ENCODE measurements at places on chromosomes 6 and 20.

- no peak for DNase-seq
These were observed 119.6 kb downstream of the TFAP2C start for GRCh38 chr20:56748476-56749377.

DNA sequence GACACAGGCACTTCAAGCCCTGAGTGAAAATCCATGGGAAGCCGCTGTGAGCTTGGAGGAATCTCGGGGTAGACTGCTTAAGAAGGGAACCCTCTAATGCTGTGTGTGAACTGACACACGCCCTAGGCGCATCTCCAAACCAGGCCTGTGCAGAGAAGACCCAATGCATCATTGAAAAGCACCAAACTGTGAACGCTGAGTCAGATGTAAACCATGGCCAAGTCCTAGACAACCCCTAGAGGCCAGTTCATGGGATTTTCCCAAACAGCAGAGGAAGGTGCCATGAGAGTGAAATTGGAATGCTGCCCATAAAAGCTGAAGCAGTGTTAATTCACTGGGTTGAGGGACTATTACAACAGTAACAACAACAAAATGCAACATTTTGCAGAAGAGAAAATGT lies 296.5 kb downstream of the SMOC2 start:
- DNase-seq = no peak

DNA sequence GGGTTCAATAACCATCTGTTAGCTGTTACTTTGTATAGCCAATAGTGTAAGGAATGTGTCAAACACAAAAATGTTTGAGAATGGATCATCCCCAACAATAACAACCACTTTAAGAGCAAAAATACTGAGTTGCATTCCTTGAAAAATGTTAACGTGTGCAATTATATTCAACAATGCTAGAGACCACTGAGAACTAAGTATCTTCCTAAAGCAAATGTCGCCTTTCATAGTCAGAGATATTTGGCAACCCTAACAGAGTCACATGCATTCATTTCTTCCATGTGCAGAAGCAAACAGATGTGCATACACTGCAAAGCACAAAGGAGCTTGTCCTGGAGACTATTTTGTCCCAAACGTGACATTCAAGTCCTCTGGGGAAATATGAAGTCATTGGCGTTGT lies 448.6 kb downstream of the GJA1 start:
- no peak for DNase-seq

- DNase-seq = peak; percentile 97
These were observed 20.1 kb upstream of the HECA start for GRCh38 chr6:139114746-139115145.

DNA sequence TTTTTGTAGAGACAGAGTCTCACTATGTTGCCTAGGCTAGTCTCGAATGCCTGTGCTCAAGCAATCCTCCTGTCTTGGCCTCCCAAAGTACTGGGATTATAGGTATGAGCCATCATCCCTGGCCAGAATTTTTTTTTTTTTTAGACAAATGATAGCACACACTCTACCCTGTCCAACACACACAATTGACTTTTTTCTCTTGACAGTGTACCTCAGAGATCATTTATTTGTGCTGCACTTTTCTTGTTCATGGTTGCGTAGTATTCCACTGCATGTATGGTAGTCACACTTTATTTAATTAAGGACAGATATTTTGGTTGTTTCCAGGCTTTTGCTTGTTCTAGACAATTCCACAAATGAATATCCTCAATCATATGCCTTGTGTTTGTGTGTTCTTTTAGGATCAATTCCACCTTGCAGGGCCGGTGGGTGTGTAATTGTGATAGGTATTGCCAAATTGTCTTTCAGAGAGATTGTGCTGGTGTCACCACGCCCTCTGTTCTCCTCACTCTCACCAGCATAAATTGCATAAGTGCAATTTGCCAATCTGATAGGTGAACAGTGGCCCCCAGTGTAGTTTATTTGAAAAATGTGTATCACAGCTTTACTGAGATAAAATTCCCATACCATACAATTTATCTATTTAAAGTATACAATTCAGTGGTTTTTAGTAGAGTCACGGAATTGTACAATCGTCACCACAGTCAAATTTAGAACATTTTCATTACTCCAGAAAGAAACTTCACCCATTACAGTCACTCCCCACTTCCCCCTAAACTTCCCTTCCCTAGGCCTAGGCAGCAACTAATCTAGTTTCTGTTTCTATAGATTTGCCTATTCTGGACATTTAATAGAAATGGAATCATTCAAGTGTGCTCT lies 20.1 kb downstream of the SRC start:
- no peak for DNase-seq

GRCh38 chr6:39430871-39431523 lies 108.5 kb upstream of the KCNK16 start:
- DNase-seq = peak; percentile 88

DNA sequence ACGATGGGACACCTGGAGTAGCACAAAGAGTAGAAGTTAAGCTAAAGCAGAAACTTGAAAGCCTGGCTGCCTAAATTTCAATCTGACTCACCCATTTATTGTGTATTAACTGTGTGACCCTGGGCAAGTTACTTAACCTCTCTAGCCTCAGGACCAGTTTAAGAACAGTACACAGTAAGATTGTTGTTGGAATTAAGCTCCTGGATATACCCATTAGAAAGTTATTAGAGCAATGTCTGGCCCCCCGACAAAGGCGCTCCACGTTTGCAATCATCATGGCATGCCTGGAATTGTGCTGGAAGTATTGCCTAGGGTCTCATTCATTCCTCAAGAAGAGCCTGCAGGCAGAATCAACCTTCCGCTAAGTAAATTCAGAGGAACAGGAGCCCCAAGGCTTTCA lies 1.4 kb downstream of the SDC4 start:
- no peak for DNase-seq

GRCh38 chr6:106087548-106088325 lies 1.6 kb downstream of the PRDM1 start:
- DNase-seq = no peak

- DNase-seq = no peak
These were observed 930.1 kb upstream of the MAN1A1 start for GRCh38 chr6:120279466-120280167.

DNA sequence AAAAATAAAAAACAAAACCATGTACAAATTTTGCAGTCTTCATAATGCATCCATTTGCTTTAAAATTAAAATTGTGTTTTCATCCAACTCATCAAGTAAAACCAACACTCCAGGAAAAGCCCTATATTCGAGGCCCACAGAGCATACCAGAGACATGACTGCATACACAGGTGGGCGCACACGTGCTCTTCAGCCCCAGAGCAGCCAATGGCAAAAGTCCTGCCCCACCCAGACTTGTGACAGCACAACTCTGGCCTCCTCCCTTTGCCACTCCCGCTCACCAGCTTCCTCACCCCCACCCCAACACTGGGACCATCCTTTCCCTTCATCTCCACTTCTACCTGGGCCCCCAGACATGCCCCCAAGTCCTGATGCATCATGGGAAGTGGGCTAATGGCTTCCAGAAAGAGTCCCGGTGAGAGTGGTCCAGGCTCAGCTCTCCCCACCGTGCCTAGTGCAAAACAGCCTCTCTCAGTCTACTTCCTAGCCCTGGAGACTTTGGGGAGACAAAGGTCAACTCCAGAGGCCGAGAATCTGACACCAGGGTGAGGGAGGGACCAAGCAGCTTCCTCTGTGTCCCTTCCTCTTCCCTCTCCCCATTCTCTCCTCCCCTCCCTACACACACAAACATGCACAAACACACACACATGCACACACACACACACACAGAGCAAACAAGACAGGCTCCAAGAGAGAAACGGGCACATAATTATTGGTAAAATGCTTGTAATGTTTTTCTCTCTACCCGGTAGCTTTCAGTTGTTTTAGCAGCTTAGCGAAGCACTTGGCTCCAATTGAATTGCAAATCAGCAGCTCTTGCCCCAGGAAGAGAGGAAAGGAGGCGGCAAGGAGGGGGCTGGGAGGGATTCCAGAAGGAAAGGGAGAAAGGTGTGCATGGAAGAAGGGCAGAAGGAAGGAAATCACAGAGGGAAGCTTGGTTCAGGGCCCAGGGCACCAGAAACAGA lies 14.3 kb downstream of the GRM4 start:
- DNase-seq = peak; percentile 17

- peak; percentile 94 for DNase-seq
These were observed 391.8 kb upstream of the SOX4 start for GRCh38 chr6:21201637-21202350.

DNA sequence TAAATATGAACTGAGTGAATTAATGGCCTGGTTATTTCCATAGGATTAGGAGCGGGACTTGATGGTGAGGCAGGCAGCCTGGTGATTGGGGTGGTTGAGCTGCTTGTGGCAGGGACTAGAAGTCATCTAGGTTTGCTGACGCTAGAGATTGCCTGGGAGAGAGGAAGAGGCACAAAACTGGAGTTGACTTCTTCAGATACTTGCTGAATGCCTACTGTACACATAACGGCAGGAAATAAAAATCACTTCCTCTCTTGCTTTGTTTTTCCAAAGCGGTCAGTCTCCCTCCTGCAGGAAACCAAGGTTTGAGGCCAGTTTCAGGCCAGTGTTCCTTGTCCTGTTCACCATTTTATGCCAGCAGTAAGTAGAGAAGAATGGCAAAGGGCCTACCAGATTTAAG lies 36.7 kb upstream of the MYLIP start:
- DNase-seq = no peak

DNA sequence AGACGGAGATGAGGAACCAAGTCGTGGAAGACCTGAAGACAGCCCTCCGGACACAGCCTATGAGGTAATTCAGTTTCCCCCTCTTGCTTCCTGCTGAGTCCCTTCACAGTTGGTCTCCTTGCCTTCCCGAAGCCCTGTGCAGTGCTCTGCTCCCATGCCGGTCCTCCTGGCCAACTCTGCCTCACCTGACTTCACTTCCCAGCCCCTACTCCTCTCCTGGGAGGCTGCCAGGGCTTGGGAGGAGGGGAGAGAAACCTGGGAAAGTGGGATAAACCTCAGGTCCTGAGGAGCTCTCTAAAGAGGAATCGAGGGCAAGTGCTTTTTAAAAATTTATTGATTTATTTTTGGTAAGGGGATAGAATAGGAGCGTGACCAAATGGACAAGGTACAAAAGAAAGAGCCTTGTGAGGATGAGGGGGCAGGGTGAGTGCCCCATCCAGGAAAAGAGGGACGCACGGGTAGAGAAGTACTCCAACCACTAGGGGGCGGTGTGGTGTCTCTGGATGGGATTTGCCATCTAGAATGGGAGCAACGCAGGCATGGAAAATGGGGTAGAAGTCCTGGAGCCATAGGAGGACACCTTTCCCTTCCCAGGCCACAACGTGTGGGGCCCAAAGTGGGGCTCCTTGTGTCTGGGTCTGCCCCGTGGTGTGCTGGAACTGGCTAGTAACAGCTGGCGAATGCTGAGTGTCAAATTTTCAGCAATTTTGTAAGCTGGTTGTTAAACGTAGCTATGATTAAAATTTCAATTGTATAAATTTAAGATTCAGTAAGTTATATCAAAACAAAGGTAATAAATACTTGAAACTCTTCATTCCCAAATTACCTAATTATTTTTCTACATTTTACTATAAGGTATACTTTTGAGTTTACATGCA lies 69.0 kb downstream of the MOCS1 start:
- peak; percentile 81 for DNase-seq

GRCh38 chr6:154394571-154394970 lies 38.0 kb upstream of the IPCEF1 start:
- DNase-seq = no peak

- DNase-seq = no peak
These were observed 242.3 kb upstream of the SUPT3H start for GRCh38 chr6:45619994-45620471.

- no peak for DNase-seq
These were observed 26.0 kb upstream of the KIF16B start for GRCh38 chr20:16599257-16599656.

- DNase-seq = no peak
These were observed 271.1 kb upstream of the AGPAT4 start for GRCh38 chr6:161544801-161545480.

Measured in NCI-H146 (cell line).